ENCODE measurements at places on chromosomes 11 and 22.

DNA sequence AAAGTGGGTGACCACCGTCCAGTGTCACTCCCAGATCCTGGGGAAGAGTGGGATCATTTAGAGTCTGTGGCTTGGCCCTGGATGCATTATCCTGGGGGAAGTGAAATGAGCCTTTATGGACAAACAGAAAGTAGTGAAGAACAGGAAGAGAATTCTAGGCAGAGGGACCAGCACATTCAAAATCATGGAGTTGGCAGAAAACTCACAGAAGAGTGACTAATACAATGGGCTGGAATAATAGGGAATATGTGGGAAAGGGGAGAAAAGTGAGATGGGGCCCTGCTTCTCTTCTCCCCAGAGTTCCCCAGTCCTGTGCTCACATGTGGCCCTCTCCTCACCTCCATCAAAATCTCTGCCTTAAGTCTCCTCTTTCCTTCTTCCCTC is 84.3 kb downstream of the CCDC81 start:
- no peak for DNase-seq

- no peak for DNase-seq
These were observed 9.8 kb upstream of the GRAMD4 start for GRCh38 chr22:46610356-46610755.

DNA sequence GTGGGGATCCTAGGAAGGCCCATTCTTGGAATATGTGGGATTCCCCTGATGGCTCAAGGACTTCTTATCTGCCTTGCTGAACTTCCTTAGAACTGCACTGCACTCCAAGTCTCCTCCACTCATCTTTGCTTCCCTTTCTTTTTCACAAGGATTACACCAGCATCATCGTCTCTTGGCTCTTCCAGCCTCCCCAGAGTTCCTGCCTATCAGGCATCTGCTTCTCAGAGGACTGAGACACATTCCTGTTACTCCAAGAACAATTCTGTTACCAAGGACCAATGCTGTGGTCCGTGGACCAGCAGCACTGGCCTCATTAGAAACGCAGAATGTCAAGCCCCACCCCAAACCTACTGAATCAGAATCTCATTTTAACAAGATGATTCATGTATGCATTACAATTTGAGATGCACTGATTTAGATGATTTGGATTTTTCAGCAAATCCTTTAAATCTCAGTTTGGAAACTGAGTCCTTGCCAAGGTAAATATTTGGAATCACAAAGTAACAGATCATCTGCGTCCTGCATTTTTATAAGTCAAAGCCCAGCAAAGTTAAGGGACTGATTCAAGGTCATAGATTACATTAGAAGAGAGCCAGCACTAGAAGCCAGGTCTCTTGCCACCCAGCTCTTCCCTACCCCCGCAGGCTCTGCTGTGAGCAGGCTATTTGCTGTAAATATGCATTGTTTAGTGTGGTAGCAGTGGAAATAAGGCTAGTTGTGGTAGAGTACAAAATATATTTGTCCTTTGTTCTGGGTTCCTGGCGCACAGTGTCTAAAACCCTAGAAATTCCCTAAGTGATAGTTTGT is 110.9 kb downstream of the SWAP70 start:
- DNase-seq = no peak

- no peak for DNase-seq
These were observed 749 bp downstream of the VWA5A start for GRCh38 chr11:124115782-124116616.

DNA sequence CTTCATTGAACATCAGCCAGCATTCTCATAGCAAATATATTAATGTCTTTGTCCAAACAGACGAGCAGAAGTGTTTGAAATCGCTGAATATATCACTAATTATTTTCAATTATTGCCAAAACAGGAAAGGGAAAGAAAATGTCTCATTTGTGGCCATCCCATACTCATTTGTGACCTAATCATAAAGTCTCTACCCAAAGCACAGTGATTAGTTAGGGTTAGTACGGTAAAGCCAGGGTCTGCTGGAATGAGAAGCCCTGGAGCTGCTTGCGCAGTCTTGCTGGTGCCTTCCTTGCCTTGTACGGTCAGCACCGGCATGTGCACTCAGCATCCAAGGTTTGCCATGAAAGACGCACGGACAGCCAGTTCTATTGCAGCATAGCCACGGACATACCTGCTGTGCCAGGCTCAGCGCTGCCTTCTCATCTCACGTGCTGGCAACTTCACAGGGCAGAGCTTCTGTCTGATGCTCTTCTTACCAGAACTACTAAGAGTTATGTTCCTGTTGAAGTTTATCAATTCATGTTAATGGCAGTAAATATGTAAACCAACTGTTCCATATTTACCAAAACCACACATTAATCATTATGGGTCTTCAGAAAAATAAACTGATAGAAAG is 74.7 kb upstream of the POU2AF2 start:
- DNase-seq = no peak

- no peak for DNase-seq
These were observed 16.3 kb downstream of the CHRDL2 start for GRCh38 chr11:74714904-74715303.

GRCh38 chr11:107655602-107656001 is 56.3 kb downstream of the SLN start:
- no peak for DNase-seq

DNA sequence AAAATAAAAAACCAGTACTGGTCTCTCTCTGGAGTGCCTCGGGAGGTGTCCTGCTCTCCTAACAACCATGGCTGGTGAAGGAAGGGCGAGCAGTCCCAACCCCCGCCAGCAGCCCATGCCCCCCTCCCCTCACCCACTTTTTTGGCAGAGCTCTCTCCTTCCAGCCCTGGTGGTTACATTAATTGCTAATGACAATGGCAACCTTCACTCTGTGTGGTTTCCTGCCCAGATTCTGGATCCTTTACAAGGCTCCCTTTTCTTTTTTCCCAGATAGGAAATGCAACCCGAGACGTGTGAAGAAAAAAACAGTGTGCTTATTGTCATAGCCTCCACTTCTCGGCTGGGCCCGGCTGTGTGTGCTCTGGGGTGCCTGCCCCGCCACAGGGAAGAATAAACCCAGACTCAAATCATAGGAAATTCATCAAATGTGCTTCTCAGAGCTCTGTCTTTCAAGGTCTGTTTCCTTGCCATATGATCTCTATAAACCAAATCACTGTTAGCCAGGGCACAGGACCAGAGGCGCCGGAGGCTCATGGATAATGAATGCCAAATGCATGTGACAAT is 513.0 kb downstream of the SOX6 start:
- DNase-seq = no peak

GRCh38 chr11:126415128-126415527 is 59.6 kb downstream of the ST3GAL4 start:
- DNase-seq = no peak

- no peak for DNase-seq
These were observed 328.2 kb upstream of the SORL1-AS1 start for GRCh38 chr11:121780971-121781370.

DNA sequence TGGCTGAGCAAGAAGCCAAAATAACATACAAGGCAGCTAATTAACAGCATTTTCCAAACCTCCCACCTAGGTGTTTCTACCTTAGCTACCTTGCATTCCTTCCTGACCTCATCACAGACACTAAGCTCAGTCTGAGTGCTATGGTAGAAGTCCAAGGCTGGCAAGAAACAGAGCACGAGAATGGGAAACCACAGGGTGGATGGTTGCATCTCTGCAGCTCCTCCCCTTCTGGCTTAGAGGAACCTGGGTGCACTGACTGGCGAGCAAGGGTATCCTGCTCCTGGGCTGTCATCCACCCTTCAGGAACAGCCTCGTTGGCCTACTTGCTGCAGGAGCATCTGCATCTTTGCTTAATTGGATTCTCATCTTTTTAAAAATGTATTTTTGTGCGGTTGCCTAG is 73.1 kb upstream of the KIRREL3 start:
- no peak for DNase-seq

GRCh38 chr22:30234786-30235470 is 11.6 kb downstream of the LIF start:
- DNase-seq = no peak

DNA sequence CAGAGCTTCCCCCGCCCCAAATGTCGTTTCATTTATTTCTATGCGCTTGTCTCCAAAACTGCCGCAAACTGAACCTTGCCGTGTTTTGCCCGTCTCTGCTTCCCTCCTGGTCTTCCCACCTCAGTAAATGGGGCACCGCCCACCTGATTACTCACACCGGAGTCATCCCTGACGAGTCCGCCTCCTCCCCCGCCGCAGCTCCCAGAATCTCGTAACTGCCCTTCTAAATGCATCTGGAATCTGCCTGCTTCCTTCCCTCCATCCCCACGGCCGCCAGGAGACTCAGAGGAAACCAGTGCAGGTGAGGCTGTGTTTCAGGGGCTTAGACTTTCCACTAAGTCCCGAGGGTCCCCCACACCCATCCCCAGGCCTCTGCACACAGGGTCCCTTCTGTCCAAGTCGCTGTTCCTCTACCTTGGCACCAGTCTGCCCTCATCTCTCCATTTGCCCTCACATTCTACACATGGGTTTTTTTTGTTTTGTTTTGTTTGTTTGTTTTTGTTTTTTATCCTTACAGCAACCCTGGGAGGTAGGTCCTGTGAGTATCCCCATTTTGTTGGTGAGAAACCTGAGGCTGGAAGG is 62.6 kb upstream of the PHF21B start:
- peak; percentile 86 for DNase-seq
